ENCODE measurements at places on chromosomes 6 and 20. TPM values are rescaled to one million over a fixed set of nuclear protein-coding genes. Genes with fewer than 3 reads are reported as not detected.

The GPLD1 gene
- 0.32 TPM for total RNA-seq

The TBP gene
- 15.5 TPM for total RNA-seq

The MCCD1 gene
- not detected for total RNA-seq

The KHDC1 gene
- 3.0 TPM for total RNA-seq

The IL17F gene
- total RNA-seq, result not detected

The BPI gene
- total RNA-seq, result not detected

The ZSCAN23 gene
- total RNA-seq, result 7.4 TPM

The TFAP2A gene
- not detected for total RNA-seq

All from smooth muscle cell of the umbilical artery (primary cell).